ENCODE measurements at places on chromosomes 1 and 21.

GRCh38 chr1:154969246-154969645 is 1.3 kb downstream of the SHC1 start:
- no peak for DNase-seq

GRCh38 chr1:9234223-9235095 is at the start of gene H6PD:
Gene H6PD, plus strand, starts transcription at chr1:9234774. Its CDS starts 10,161 bp downstream, at chr1:9244935.
- no peak for DNase-seq

DNA sequence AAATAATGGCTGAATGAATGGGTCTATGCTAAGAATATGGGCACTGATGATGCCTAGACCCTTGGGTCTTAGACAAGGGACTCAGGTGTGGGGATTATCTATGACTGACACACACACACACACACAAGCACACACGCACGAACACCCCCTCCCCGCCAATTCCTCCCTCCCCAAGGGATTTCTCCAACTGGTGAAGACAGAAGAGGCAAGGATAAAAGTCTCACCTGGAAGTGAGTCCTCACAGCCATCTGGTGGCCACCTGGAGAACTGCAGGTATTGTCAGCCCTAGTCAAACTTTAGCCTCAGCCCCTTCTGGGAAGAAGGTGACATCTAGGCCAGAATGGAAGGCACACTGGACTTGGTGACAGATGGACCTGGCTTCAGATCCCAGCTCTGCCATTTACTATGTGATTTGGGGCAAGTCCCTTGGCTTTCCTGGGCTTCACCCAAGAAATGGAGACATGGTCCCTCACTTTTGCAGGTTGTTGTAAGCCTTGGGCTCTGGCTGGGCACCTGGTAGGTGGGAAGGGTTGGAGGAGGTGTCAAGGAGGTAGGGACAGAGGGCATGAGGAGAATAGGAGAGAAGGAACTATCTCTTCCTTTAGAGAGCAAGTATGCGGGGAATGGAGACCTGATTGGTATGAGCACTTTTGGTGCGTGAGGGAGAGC is 4.0 kb upstream of the GPR3 start:
- no peak for DNase-seq

GRCh38 chr1:181992072-181992471 is 69.4 kb downstream of the ZNF648 start:
- DNase-seq = no peak

- DNase-seq = no peak
Observed at GRCh38 chr1:180563026-180563827, 4.5 kb downstream of the OVAAL start.

GRCh38 chr1:183234660-183235476 is 48.8 kb downstream of the LAMC2 start:
- no peak for DNase-seq

GRCh38 chr1:33334081-33334552 is 13.2 kb upstream of the A3GALT2 start:
- no peak for DNase-seq

GRCh38 chr1:232667094-232667777 is 37.3 kb upstream of the SIPA1L2 start:
- DNase-seq = no peak

GRCh38 chr1:221509575-221510355 is 232.1 kb downstream of the DUSP10 start:
- no peak for DNase-seq

- peak; percentile 84 for DNase-seq
Observed at GRCh38 chr1:107877092-107877491, 87.9 kb downstream of the VAV3 start.

GRCh38 chr1:98704474-98704873 is 43.0 kb downstream of the SNX7 start:
- DNase-seq = peak; percentile 10

GRCh38 chr1:224726441-224727182 is 110.5 kb downstream of the CNIH3 start:
- no peak for DNase-seq

DNA sequence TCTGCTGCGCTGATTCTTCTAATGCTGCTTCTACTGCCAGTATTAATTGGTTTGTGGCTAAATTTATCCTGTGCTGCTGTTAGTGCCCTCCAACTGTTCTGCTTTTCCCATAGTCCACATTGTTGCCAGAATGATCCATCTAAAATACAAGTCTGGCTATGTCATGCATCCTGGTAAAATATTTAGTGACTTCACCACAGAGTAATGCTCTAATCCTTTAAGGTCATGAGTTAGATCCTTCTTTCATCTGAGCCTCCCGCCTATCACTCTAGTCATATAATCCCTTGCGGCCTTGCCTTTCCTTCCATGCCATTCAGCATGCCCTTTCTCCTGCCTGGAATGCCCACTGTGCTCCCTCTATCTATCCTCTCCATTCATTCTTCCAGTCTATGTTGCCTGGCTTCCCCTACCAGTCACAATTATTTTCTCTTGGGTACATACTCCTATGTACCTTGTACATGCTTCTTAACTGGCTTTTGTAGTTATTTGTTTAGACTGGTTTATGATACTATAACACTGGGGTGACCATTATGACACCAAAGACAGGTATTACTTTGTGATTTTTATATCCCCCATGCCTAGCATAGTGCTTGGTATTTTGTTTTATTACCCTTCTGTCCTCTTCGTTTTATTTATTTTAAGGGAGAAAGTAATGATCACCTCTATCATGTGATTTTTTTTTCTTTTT is 144.0 kb downstream of the MAGI3 start:
- no peak for DNase-seq

- DNase-seq = no peak
Observed at GRCh38 chr1:168391851-168392681, 111.4 kb downstream of the TBX19 start.

- DNase-seq = no peak
Observed at GRCh38 chr1:212713465-212714136, 14.0 kb upstream of the BATF3 start.

DNA sequence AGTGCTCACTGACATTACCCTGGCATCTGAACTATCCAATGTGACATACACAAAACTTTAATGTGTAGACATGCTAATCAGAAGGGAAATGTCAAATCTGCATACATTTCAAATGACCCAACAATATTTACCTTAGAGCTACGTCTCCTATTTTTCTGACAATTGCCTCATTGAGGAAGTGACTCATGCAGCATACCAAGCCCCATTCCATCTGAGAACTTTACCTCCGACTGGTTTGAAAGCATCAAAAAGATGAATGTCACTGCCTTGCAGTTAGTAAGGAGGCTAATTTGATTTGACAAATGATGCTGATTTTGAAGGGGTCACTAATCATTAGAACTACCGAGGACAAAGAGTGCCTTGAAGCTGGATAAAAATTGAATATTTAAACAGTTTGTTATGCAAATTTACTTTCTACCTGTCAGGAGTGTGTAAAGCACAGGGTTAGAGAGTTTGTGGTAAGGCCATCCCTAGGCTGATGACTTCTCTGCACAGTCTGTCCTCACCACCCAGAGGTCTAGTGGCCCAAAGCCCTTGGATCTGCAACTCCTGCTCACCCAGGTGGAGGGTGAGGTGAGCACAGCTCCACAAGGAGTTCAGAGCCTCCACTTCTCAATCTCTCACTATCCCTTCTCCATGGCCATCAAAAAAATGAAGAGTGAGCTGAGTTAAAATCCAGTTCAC is 500.3 kb upstream of the C1orf87 start:
- no peak for DNase-seq

GRCh38 chr1:10691740-10692125 is 104.7 kb downstream of the CASZ1 start:
- no peak for DNase-seq

- DNase-seq = no peak
Observed at GRCh38 chr1:115647047-115647446, 5.3 kb downstream of the VANGL1 start.
